ENCODE measurements at places on chromosomes 7 and 10. TPM values are rescaled to one million over a fixed set of nuclear protein-coding genes. Genes with fewer than 3 reads are reported as not detected.

Gene ITPRID1
- not detected for total RNA-seq

GRCh38 chr10:44569193-44570091, 184.5 kb upstream of the CXCL12 start:
- DNase-seq: no peak

- no peak for DNase-seq
Measured at GRCh38 chr10:122363311-122363710, 11.2 kb upstream of the PLEKHA1 start.

DNA sequence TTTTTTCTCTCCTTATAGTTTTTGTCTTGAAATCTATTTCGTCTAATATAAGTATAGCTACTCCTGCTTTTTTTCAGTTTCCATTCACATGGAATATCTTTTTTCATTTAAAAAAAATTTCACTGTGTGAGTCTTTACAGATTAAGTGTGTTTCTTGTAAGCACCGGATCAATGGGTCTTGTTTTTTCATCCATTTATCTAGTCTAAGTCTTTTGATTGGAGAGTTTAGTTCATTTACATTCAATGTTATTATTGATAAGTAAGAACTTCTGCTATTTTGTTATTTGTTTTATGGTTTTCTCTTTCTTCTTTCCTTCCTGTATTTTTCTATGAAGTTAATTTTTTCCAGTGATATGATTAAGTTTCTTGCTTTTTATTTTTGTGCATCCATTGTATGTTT, 216.7 kb upstream of the CNTNAP2 start:
- DNase-seq: no peak

DNA sequence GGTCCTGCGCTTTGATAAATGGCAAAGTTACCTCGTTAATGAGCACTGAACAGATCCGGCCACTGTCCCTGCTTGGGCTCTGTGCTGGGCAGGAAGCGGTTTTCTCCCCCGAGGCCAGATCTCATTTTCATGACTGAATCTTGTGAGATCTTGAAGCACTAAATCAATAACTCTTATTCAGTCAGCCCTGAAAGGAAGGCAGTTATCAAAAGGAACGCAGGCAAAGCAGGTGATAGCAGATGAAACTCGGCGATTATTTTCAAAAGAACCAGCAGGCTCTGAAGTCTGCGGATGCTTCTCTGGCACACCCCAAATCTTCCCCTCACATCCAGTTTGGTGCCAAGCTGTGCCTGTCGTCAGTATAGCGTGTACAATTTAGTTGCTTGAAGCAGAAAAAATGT, 228.7 kb downstream of the BAMBI start:
- no peak for DNase-seq

GRCh38 chr7:31699050-31699449, 12.0 kb downstream of the PPP1R17 start:
- DNase-seq: no peak

All from activated CD4-positive, alpha-beta memory T cell treated with anti-CD3 and anti-CD28 coated beads for 36 hours (primary cell).